ENCODE measurements at places on chromosomes 5 and 9. TPM values are rescaled to one million over a fixed set of nuclear protein-coding genes. Genes with fewer than 3 reads are reported as not detected.

DNA sequence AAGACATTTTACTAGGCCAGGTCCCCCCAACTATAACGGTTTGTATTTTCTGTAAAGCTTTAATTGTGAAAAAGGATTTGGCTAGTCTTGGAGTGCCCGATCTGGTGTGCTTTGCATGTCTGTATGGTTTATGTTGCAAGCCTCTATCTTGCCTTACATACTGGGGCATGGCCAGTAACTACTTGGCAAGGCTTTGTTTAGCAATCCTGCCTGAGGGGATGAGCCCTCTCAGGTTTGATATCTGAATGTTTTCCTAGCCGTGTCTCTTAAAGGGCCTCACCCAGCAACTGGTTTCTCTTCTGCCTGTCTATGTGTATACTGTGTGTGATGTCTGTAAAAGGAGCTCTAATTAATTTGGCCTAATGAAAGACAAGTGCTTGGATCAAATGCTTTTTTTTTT is 61.3 kb upstream of the SPINK5 start:
- DNase-seq = no peak

The FOXD4 gene
- total RNA-seq = not detected

DNA sequence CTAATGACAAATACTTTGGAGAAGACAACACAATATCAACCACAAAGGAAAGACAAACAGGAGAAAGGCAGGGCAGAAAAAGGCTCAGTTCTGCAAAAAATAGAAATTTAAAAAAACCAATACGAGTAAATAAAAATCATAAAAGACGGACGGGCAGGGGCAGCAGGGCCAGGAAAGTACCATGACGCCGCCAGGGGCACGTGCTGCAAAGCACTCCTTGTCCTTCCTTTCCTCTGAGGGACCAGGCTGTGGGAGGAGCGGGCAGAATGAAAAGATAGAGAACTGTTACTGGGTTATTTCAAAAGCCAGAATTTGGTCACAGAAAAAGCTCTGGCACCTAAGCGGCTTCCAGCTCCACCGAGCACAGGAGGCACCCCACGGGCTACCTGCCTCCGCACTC is 53.9 kb downstream of the HABP4 start:
- DNase-seq = no peak

DNA sequence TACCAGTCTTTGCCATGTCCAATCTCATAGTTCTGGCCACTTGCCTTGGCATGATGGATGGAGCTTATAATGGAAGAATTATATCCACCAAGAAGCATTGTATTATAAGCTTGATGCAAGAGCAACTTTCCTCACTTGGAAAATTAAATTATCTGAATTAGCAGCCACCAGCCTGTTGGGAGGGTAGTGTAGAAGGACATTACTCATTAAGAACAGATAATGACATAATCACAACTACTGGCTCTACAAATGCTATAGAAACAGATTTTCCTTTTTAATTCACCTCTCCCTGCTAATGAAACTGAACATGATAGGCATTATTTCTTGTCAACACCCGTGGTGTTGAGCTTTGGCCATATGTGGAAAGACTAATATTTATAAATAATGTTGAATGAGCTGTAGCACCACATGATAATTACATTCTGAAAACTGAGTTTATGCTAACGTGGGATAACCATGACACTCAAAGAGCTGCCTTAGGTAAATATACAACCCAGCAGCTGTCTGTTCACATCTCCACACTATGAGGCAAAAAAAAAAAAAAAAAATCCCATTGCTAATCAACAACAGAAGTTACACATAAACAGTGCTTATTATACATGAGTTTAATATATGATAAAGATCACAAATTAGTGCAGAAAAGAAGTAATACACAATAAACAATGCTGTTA is 48.1 kb upstream of the NR4A3 start:
- no peak for DNase-seq

The TPM2 gene
- total RNA-seq = 577 TPM

The NUP188 gene
- 79.3 TPM for total RNA-seq

GRCh38 chr9:136745389-136746154 is 2.8 kb downstream of the LCN6 start:
- no peak for DNase-seq

- peak; percentile 56 for DNase-seq
Observed at GRCh38 chr5:35182910-35183535, 47.3 kb downstream of the PRLR start.

- no peak for DNase-seq
Observed at GRCh38 chr9:72734631-72735030, 213.2 kb downstream of the TMC1 start.

The ABCA1 gene
- 67.3 TPM for total RNA-seq

DNA sequence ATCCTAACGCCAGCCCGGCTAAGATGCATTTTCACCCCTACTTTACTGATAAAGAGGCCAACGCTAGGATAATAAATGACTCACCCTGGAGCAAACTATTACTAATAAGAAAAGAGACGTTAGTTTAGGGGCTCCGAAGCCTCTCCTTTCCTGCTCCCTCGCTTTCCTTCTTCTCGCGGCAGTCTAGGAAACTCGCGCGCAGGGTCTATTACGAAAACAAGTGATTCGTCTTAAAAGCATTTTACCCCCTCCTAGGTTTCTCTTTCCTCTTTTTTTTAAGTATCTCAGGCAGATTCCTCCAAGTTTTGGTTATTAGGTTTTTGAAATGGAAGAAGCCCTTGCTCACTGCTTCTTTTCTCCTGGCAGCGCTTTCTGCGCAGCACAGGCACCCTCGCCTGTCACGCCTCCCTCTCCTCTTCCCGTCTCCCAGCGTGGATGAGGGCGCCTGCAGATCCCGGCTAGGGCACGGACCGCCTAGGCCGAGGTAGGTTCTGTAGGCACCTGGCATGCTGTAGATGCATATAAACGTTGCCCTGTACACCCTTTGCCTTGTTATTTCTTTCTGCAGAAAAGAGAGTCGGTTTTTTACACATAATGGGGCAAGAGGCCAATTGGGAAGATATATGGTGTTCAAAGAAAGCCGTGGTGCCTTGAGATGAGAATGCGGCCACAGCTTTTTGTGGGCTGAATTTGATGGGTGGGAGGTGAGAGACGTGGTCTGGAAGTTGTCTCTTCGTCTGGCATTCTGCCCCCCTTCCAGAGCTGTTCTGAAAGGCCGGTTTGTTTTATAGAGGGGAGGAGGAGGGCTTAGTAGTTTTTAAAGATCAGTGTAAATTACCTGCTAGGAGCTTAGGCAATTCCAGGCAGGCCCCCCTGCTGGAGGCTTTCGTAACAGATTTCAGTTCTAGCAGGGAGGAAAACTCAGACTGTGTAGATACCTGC is 983 bp downstream of the GCNT1 start:
- peak; percentile 59 for DNase-seq

DNA sequence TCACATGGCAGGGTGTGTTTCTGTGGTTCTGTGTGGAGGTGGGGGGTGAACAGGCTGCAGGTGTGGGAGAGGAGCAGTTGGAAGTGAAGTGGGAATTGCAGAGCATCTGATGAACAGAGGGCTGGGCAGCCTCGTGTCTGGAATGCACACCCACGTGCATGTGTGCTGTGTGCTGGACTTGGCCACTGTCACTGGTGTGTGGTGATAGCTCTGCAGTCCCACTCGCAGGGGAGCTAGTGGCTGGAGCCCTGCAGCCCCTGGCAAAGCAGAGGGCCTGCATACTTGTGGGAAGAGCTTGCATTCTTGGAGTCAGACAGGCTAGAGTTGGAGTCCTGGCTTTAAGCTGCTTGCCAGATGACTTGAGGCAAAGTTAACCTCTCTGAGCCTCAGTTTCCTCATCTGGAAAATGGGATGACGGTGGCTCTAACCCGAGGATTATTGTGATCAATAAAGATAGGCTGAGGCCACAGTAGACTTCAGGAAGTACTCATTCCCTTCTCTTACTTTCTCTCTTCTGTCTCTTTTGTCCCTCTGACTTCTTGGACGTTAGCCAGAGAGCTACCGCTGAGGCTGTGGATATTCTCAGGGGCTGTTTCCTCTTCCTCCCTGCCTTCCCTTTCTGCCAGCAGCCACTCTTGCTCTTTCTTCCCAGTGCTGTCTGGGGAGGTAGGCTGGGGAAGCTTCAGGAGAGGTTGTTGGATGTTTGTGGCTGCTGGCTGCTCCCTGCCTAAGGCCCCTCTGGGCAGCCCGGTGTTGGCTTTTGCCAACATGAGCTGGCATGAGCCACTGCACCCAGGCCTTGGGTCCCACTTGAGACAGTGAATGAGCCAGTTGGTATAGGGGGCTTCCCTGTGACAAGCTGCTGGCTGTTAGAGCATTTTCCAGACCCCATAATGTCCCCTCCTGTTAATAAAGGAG is 18.3 kb downstream of the PSAT1 start:
- no peak for DNase-seq

DNA sequence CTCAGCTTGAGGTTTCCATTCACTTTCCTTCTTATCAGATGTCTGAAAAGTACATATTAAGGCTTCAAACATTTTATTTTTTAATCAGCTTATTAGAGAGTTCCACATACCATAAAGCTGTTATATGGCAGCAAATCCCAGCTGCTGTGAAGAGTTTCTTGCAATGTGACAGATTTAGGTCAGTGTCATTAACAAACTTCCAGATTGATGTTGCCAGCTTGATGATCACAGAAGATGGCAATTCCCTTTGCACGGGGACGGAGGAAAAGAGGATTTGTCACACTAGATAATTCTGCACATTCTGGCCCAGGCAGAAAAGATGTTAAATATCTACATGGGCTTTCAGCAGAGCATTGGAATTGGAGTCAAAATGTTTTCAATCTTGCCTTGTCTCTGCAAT is 215.8 kb downstream of the BRINP1 start:
- DNase-seq = no peak

DNA sequence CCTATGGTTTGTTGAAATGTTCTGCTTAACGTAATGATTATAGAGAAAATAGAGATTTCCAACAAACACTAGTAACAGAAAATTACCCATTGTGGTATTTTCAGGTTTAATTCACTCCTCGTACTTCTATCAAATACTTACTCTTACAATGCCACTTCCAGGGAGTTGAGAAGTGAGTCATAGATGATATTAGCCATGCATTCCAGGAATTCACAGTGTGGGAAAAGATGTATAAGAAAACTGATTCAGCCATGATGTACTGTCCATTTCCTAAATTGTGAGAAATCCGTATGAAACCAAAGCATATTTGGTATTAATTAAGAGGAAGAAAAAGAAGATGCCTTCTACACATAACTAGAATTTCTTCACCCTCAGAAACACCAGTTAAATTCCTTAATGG is 1854.6 kb upstream of the WWC1 start:
- no peak for DNase-seq

- peak; percentile 81 for DNase-seq
Observed at GRCh38 chr9:91193087-91193657, 168.5 kb downstream of the AUH start.

- no peak for DNase-seq
Observed at GRCh38 chr9:84807870-84808390, 138.4 kb downstream of the NTRK2 start.

The FOXD4L4 gene
- total RNA-seq = 0.41 TPM

The RAD17 gene
- 2.6 TPM for total RNA-seq

The ADAMTSL1 gene
- total RNA-seq = 34.8 TPM

- peak; percentile 72 for DNase-seq
Observed at GRCh38 chr5:59768152-59769040, 125.1 kb downstream of the PDE4D start.

DNA sequence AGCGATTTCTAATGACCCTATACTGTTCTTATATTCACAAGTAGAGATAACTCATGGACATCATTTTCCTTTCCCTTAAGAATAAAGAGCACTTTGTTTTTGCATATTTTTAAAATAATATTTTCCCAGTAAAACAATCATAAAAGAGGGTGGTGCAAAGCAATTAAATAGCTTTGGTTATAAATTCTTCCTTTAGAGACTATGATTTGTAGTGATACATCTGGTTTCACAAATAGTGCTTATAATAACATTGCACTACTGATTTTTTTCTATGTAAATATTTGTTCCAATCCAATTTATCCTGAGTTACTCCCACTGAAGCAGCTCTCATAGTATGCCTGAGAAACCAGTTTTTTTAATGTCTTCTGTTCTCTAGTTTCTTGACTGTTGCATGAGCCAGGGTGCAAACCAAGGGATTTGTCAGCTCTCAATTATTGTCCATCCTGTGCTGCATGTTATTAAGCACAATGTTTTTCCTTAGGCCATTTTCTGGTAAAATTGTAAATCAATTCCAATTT is 74.7 kb downstream of the LURAP1L start:
- DNase-seq = no peak

- no peak for DNase-seq
Observed at GRCh38 chr5:131396015-131396414, 132.2 kb downstream of the CDC42SE2 start.

The CER1 gene
- total RNA-seq = not detected

The LRRC19 gene
- 102 TPM for total RNA-seq

The MAT2B gene
- 20.2 TPM for total RNA-seq

The PCDHB5 gene
- total RNA-seq = 3.0 TPM

DNA sequence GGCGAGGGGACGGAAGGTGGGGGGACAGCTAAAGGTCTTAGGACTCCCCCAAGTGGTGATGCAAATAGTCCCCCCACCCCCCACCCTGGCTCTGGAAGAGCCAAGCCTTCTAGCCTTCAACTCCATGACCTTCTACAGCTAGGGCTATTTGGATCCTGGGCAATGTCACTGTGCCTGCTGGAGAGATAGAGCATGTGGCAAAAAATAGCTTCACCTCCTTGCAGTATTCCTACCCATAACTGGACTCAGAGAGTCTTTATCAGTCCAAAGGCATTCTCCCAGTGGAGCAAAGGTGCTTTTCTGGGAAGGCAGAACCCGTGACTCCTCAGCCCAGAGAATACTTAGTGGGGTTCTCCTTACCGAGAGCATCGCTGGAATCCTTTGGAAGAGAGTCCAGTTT is 48.9 kb upstream of the PPARGC1B start:
- DNase-seq = no peak
